Left hindlimb (tissue), 1 donor: ENCODE measurements at places on chromosomes 16 and 17.

- DNase-seq: peak; percentile 38
Measured at GRCh38 chr17:62870552-62870971, 62.4 kb upstream of the MARCHF10 start.

GRCh38 chr16:25014500-25015147 lies 545 bp downstream of the ARHGAP17 start:
- peak; percentile 66 for DNase-seq

DNA sequence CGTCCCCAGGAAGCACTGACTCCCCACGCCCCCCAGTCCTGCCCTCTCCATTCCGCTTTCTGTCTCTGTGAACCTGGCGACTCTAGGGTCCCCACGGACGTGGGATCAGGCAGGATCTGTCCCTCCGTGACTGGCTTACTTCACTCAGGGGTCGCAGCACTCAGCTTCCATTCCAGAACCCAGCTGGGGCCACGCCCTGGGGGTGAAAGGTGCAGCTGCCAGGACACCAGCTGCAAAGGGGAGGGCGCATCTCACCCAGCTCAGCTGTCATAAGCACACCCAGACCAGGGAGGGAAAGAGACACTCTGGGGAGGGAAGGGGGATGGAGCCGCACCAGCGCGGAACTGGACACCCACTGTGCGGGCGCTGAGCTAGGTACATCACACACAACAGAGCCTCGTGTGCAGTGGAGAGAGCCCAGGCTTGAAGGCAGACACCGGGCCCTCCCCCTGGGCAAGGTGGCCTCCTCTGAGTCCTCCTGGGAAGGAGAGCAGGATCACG lies 18.5 kb upstream of the HEXD start:
- peak; percentile 79 for DNase-seq

- DNase-seq: no peak
Measured at GRCh38 chr16:86576591-86577313, 1.6 kb upstream of the FOXL1 start.

- no peak for DNase-seq
Measured at GRCh38 chr17:44884941-44885340, 14.3 kb downstream of the EFTUD2 start.

DNA sequence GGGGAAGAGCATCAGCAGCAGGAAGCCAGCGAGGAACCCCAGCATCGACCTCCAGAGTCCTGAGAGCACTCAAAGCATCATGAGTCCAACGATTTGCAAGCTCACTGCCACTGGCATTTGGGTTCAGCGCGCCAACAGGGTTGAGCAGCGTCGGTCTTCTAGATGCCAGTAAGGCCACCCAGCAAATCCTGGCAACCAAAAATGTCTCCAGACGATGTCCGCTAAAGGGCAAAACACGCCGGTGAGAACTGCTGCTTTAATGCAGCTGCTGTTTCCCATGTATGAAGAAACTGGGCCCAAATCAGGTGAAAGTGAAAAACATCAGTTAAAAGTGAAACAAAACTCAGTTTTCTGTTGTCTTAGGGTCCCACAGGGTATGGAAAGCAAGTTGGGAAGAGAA lies 70.2 kb downstream of the ANKRD11 start:
- DNase-seq: no peak

GRCh38 chr16:19071811-19072777 lies 4.7 kb downstream of the COQ7 start:
- DNase-seq: peak; percentile 42

DNA sequence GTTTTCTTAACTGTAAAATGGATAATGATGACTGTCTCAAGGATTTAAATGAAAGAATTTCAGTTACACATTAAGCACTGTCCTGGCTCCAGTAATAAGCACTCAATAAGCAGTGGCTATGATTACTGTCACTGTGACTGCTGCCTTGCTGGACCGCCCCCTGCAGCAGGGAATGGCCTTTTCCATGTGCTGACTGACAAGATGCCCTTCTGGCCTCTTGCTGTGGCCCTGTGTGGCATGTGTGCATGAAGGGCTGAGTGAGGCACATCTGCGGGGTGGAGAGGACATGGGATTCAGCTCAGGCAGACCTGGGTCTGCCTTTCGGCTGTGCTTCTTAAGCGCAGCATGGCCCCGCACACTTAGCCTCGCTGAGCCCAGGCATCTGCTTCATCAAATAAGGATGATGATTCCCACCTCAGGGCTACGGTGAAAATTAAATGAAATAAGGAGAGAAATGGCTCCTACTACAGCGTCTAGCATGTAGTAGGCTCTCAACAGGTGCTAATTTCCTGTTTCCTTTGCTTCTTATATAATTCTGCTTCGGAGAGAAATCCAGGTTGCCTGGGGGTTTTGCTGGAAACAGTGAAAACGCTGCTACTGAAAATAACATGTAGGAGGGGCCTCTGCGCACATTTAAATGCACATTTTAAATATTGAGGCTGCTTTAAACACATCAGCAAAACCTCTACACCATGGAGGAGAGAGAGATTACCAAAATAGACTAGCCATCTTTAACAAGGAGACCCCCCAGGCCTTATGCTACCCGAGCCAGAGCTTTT lies 183.9 kb downstream of the PARN start:
- DNase-seq: no peak

DNA sequence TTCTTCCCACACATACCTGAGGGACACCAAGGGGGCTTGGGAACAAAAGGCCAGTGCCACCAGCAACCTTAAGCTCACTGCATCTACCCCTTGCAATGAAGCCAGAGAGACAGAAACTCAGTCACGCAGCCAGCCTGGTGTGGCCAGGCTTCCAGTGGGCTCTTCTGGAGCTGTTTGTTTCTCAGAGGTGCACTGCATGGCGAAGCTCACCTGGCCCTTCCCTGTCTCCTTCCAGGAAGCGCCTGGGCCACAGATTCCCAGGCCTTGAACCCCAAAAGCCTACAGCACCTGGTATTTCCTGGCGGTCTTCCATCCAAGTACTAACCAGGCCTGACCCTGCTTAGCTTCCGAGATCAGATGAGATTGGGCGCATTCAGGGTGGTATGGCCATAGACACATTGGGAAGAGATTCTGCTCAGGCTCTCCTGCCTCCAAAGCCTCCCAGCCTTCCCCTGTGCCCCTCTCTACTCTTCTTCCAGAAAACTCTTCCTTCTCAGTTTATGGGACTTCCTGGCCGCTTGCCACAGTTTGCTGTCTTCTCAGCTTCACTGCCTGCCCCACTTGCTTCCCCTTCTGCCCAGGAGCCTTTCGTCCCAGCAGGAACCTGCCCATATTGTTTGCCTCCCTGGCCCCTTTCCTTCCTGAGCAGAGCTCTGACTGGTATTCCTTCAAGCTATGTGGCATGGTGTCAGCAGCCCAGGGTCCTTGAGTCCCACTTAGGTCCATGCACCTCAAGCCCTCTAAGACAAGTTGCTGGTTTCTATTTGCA lies 1.6 kb downstream of the CISD3 start:
- no peak for DNase-seq

GRCh38 chr16:3637371-3637923 lies 17.0 kb upstream of the DNASE1 start:
- DNase-seq: no peak

DNA sequence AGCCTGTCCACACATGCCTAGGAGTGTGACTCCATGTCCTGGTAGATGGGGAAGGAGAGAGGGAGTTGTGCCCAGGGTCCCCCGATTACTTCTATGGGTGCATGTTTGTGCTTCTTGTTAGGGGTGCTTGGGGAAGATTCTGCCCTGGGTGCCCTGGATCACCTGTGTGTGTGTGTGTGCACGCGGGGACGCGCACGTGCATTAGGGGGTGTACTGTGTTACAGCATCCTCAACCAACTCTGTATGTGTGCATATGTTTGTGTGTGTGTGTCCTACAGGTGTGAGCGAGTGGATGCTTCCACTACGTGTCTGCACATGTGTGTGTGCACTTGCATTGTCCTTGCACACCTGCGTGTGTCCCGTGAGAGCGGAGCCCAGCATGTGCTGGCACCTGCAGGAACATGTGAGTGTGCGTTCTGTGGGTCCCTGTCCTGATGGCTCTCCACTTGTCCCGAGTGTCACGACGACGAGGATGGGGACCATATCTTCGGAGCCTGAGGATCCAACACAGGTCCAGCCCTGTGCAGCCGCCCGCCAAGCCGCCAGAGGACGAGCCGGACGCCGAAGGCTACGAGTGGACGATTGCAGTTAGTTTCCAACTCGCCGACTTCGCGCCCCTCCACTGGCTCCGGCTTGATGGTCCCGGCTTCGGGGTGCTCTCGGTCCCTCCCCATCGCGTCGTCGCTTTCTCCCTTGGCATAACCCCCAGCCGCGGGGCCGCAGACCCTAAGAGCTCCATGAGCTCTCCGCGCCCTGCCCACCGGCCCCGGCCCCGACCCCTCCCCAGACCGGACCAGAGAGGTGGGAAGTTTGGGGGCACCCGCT lies 6.0 kb upstream of the TBC1D3B start:
- no peak for DNase-seq

DNA sequence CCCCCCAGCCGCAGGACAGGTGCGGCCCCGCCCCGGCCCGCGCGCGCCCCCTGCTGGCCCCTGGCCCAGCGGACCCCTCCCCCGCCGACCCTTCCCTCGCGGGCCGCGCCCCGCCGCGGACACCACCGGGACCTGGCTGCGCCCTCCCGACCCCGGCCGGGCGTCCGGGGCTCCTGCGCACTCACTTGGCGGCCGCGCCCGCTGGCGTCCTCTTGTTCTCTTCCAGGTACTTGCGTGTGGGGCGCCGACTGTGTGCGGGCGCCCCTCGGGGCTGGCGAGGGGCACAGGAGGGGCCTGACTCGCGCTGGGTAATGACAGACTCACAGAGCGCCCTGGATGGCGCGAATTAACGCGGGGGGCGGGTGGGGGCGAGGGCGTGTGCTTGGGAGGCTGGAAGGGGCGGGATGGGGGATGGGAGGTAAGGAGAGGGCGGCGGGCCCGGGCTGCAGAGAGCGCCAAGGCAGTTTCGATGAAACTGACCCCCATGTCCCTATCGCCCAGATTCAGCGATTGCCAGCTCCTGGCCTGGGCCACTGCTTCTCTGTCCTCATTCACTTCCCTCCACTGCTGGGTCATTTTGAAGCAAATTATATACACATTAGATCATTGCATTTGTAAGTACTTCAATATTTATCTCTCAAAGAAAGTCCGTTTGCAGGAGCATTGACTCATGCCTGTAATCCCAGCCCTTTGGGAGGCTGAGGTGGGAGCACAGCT lies 445 bp upstream of the DBNDD1 start:
- DNase-seq: peak; percentile 50

- no peak for DNase-seq
Measured at GRCh38 chr16:15055141-15056053, 477 bp downstream of the NTAN1 start.

DNA sequence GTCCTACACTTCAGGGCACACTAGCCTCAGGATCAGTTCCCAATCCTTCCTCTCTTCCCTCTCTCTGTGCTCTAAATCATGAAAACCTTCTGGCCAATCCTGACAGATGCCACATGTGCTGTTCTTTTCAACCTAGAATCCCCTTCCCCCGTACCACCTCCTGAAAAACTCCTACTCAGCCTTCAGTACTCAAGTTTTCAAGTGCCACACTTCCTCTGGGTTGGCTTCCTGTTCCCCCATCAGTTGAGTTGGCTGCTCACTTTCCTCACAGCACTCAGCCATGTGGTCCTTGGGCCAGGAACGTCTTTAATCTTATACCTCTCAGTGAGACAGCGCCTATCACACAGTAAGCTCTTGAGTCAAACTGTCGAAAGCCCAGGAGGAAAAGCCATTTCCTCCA lies 3.3 kb downstream of the ASPHD1 start:
- no peak for DNase-seq

DNA sequence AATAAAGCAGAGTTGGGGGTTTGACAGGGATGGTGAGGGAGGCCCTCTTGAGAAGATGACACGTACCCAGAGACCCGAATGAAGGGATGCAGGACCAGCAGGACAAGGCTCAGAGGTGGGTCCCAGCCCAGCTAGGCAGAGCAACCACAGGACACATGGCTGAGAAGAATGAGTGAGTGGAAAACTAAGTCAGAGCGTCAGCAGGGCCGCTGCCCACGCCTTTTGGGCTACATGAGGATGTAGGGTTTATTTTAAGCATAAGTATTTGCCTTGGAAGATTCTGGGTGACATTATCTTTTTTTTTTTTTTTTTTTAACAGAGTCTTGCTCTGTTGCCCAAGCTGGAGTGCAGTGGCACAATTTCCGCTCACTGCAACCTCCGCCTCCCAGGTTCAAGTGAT lies 176.0 kb downstream of the TMEM132E start:
- DNase-seq: no peak

GRCh38 chr17:62572888-62573401 lies 54.5 kb upstream of the MRC2 start:
- DNase-seq: no peak

DNA sequence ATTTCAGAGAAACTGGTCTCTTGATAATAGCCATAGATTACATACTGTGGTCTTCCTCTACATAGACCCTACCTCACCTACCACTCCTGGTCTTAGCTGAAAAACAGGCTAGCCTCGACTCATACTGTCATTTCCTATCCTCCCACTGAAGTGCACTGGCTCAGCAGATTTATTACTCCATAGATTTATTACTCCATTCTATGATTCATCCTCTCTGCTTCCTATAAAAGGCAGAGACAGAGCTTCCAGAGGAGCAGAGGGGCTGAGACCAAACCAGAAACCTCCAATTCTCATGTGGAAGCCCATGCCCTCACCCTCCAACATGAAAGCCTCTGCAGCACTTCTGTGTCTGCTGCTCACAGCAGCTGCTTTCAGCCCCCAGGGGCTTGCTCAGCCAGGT lies at the start of gene CCL7:
TSS of gene CCL7 (plus strand) at position 253 of the 400 bp plus-strand sequence. CDS start at position 323, 70 bp downstream.
- DNase-seq: no peak

- DNase-seq: no peak
Measured at GRCh38 chr16:78133919-78134318, 34.5 kb downstream of the WWOX start.

- DNase-seq: no peak
Measured at GRCh38 chr16:51538707-51539498, 387.8 kb upstream of the SALL1 start.

DNA sequence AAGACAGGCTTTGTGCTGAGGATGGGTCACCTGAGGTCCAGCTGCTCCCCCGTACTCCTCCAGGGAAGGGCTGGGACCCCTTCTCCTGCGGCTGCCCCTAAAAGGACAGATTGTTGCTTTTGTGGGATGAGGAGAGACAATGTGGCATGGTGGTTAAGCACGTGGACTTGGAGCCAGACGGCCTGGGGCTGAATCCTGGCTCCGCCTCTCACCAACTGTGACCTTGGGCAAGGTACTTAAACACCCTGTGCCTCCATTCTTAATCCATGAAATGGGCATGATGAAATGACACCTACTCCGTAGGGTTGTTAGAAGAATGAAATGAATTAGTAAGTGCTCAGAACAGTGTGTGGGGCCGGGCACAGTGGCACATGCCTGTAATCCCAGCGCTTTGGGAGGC lies 39.6 kb upstream of the PLCG2 start:
- no peak for DNase-seq

DNA sequence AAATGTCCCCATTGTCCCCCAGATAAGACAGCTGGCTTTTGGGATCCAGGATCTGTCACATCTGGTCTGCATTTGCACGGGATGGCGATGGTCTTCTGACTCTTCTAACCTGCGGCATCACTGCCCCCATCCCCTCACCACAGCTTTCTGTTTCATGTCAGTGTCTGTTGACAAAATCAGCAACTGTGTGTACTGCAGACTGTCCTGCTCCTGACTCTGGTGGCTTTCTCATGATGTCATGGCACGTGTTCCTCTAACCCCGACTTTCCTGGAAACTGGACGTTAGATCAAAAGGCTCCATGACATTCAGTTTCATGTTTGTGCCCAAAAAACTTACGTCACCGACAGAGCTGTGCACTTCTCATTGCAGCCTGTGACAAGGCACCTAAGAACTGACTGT lies 30.1 kb upstream of the CPNE2 start:
- DNase-seq: no peak

GRCh38 chr17:21453144-21453898 lies 77.2 kb downstream of the KCNJ12 start:
- DNase-seq: no peak

- DNase-seq: no peak
Measured at GRCh38 chr16:11168386-11169051, 87.5 kb downstream of the SOCS1 start.

GRCh38 chr17:78362232-78362631 lies 2.4 kb upstream of the SOCS3 start:
- no peak for DNase-seq
